ENCODE measurements at places on chromosomes 1 and 21. TPM values are rescaled to one million over a fixed set of nuclear protein-coding genes. Genes with fewer than 3 reads are reported as not detected.
A peak's percentile ranks its signal among the peaks of the same experiment; 100 is the strongest.

The IFNAR1 gene
- total RNA-seq, result 41.9 TPM

The OSCP1 gene
- total RNA-seq, result 2.5 TPM

The SLC5A9 gene
- 2.4 TPM for total RNA-seq

The GJC2 gene
- 1.5 TPM for total RNA-seq

The BARHL2 gene
- not detected for total RNA-seq

The TNFSF4 gene
- total RNA-seq, result 2.1 TPM

The LRRC3 gene
- total RNA-seq, result 2.7 TPM

The GRHL3 gene
- not detected for total RNA-seq

The LMOD1 gene
- total RNA-seq, result 11.6 TPM

DNA sequence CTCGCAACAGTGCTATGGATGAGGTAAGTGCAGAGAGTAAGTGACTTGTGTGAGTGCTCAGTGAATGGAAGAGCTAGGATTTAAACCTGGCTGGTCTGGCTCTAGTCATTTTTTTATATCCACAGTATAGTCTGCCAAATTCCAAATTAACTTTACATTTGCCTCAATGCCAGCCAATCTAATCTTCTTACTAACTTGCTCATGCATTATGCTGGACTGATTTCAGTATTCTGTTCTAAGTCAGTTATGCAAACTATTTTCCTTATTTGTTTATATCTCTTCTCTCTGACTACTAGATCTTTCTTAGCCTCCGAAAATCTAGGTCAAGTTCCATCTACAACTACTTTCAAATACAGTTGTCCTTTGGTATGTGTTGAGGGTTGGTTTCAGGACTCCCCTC, 133.3 kb downstream of the XPR1 start:
- DNase-seq, result no peak

GRCh38 chr21:35046880-35047229, 2.2 kb downstream of the RUNX1 start:
- DNase-seq, result no peak

GRCh38 chr1:54342288-54342687, 63.9 kb downstream of the SSBP3 start:
- DNase-seq, result peak; percentile 74

- DNase-seq, result peak; percentile 90
Observed at GRCh38 chr1:211698161-211699026, 23.0 kb upstream of the NEK2 start.

- DNase-seq, result no peak
Observed at GRCh38 chr21:29443411-29444010, 144.8 kb downstream of the BACH1 start.

DNA sequence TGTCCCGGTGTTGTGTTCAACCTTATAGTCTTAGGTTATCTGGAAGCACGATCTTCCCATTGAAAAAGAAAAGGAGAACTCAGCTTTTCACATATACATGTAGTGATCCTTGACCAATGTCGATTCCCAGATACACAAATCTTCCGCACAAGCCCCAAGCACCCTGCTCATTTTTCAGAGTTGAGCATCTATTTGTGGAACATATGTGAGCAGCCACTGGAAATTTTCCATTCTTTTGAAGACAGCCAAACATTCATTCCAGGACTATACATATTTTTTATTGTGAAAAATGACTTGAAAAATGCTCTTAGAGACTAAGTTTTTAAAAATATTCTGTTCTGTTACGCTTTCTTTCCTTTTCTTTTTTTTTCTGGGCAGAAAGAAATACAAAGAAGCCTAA, 371.9 kb downstream of the RGS7 start:
- DNase-seq, result no peak

GRCh38 chr1:28122183-28122582, 33.8 kb upstream of the EYA3 start:
- no peak for DNase-seq

DNA sequence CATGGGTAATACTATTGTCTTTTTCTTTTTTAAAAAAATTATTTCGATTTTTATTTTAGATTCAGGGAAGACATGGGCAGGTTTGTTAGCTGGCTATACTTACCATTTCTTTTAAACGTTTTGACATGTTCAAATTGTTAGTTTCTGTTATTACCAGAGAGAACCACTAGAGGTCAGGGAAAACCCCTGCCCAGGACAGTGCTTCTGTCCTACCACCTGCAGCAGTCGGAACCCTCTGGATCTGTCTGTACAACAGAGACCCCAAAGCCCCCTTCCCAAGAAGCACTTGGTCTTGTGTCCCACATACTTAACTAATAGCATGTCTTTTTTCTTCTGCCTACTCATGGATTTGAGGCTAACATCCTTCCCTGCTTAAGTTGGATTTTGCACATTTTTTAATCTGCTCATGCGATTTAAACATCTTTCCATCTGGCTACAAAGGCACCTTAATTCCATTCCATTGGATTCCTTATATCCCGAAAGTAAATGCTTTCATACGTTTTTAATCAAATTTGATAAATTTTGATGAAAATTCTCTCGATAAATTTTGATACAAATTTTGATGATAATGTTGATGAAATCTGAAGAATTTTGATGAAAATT, 10.0 kb upstream of the C1orf115 start:
- DNase-seq, result no peak

GRCh38 chr1:30801771-30802198, 44.2 kb upstream of the LAPTM5 start:
- peak; percentile 90 for DNase-seq

DNA sequence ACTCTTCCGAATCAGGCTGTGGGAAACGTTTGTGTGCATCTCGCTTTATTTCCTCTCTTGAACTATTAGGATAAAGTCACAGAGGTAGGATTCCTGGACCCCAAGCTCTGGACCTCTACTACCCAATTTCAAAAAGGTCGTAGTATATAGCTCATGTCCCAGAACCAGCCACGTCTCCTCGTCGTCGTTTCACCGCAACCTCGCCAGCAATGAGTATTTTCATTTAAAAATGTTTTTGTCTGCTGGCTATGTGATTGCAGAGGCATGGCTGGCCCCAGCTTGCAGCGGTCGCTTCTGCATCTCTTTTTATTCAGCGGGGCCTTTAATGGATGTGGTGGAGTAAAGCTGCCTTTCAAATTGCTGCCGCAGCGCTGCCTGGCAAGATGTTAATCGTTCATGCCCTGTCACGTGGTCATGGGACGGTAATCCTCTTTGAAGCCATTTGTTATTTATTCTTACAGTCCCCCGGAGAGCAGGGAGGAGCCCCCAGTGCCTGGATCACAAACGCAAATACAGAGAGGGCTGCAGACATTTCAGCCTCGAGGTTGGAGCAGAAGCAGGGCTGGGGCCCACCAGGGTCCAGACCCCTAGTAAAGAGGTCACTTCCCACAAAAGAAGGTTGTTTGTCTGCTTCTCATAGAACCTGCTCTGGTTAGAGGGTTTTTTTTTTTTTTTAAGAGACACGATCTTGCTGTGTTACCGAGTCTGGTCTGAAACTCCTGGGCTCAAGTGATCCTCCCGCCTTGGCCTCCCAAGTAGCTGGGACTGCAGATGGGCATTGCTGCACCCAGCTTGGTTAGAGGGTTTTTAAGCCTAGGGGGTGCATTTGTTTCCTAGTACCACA, 11.6 kb upstream of the NPHP4 start:
- DNase-seq, result no peak

DNA sequence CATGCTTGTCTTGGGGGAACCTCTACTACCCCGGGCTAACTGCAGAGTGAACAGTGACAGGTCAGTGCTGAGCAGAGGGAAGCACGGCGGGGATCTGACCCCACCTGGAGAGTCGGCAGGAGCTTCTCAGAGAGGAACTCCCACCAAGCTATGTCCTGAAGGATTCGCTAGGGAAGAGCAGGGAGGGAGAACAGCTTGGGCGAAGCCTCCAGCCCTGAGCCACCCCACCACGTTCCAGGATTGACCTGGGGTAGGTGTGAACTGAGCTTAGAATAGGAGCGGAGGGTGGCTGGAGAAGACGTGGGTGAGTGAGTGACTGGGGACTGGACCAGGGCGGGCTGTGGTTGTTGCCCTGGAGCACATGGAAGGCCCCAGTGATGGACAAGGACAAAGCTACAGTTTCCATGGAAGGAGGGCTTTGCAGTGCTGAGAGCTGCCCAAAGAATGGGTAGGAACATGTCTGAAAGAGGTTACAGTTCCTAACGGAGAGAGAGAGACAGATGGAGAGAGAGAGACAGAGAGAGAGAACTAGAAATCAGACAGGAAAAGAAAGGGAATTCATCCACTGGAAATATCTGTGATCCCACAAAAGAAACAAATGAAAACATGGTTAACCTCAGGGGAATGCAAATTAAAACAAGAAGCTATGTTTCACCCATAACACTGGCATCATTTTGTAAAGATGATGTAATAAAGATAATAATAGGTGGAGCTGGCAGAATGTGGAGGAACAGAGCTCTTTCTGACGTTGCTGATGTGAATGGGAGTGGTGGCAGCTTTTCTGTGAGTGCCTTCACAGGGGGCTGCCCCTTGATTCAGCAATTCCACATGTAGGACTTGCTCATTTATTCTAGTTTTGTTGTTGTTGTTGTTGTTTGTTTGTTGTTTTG, 17.2 kb downstream of the BSND start:
- DNase-seq, result no peak

DNA sequence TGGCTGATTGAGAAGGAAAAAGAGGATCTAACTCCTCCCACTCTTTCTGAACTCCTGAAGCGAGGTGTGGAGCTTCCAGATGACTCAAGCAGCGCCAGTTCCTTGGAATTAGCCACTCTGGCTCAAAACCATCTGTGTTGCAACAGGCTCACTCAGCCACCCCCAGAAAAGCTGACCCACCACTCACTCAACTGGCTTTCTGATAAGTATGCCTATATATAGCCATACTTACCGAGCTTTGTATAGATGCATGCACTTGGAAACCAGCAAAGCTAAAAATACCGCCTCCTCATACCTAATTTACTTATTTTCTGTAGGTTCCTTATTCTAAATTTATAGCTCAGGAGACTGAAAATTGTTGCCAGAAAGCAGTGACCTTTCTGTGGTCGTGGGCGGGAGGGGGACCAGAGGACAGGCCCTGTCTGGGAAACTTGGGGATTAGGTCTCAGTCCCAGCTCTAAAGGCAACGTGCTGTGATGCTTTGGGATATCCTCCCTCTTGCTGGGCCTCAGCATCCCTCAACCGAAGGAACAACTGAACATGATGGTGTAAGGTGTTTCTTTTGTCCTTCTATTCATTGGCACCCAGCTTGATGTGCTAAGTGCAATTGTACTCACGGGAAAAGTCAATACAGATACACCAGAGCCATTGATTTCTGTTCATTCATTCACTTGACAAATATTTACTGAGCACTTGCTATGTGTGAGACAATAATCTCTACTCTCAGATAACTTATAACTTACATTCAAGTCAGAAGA, 65.7 kb downstream of the NENF start:
- DNase-seq, result no peak

DNA sequence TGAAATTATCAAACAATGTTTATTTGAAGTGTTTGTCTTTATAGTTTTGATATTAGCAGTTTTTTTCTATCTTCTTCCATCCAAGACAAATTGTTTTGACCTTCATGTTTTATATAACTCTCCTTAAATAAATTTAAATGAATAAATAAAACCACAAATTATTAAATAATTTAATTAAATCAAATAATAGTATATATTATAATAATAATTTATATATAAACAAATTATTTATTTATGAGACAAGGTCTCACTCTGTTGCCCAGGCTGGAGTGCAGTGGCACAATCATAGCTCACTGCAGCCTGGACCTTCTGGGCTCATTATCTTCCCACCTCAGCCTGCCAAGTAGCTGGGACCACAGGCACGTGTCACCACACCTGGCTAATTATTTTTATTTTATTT, 12.4 kb upstream of the PWP2 start:
- no peak for DNase-seq

DNA sequence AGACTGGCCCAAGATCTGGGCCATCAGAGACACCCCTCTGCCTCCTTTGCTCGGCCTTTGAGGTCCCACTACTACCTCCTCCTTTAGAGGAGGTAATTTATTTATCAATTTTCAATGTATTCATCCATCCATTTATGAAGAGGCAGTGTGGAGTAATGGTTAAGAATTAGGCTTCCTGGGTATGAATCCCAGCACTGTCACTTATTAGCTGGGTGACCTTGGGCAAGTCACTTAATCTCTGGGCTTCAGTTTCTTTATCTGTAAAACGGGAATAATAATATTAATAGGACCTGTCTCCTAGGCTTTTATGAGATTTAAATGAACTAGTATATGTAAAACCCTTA, 1.7 kb downstream of the NR0B2 start:
- DNase-seq, result no peak

GRCh38 chr1:114164840-114165543, 11.3 kb upstream of the SYT6 start:
- no peak for DNase-seq

GRCh38 chr1:33465316-33465715, 7.1 kb upstream of the ZSCAN20 start:
- no peak for DNase-seq

- DNase-seq, result no peak
Observed at GRCh38 chr1:244050835-244051444, at the start of gene ZBTB18. Gene ZBTB18, plus strand, starts transcription at chr1:244051283. Its CDS starts 149 bp downstream, at chr1:244051432.

DNA sequence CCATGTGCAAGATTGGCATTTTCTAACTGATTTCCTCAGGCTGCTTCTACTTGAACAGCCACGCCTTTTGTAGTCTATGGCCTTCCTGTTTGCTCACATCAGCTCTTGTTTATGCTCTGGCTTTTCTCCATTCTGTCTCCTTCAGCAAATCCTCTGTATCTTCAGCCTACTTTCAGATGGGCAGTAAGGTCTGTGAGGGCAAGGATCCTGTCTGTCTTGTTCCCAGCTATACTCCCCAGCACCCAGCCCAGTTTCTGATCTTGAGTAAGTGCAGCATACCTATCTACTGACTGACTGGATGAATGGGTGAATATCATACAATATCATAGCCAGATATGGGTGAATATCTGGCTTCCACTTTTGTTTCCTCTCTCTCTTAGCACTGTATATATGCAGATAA, 438.1 kb downstream of the LMO4 start:
- DNase-seq, result no peak

GRCh38 chr1:172117800-172118199, 276.5 kb downstream of the DNM3 start:
- DNase-seq, result no peak

- DNase-seq, result no peak
Observed at GRCh38 chr1:171798765-171799164, 17.3 kb downstream of the METTL13 start.

GRCh38 chr1:242016479-242016878, 17.6 kb upstream of the MAP1LC3C start:
- no peak for DNase-seq

GRCh38 chr1:88774151-88774556, 90.1 kb downstream of the PKN2 start:
- no peak for DNase-seq

All from mucosa of descending colon (tissue), 3 donors.